Ecto neural progenitor cell (in vitro differentiated cells): ENCODE measurements at places on chromosomes 6 and 20.

GRCh38 chr20:5887386-5887785 lies 62.9 kb downstream of the TRMT6 start:
- no peak for DNase-seq

DNA sequence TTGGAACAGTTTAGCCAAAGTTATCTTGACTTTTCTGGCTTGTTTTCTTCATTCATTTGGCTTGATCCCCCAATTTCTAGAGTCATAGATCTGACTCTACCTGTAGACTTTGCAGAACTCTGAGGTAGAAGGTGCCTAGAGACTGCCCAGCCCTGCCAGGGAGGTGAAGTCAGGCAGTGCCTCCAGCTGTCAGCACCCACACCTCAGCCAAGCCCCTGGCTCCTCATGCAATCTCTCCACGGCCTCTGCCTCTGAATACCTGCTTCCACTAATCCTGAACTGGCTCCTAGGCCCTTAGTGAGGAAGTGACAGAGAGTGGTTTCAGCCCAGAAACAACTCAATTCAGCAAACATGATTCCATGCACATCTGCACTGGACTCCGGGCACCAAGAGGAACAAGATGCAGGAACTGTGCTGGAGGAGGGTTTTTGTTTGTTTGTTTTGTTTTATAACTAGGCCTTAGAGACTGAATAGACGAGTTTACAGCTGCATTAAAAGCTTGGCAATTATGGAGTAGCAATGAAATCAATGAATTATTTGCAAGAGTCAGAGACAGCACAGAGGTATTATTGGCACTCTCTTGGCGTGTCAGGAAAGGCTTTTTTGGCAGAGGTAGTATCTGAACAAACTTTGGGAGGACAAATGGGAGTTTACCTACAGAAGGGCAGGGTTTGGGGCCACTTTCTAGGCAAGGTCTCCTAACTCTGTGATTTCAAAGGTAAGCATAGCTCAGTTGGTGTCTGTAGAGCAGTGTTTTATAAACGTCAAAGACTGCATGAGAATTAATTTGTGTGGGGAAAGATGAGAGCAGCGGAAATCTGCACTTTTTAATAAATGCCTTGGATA lies 25.2 kb downstream of the TGM3 start:
- no peak for DNase-seq

DNA sequence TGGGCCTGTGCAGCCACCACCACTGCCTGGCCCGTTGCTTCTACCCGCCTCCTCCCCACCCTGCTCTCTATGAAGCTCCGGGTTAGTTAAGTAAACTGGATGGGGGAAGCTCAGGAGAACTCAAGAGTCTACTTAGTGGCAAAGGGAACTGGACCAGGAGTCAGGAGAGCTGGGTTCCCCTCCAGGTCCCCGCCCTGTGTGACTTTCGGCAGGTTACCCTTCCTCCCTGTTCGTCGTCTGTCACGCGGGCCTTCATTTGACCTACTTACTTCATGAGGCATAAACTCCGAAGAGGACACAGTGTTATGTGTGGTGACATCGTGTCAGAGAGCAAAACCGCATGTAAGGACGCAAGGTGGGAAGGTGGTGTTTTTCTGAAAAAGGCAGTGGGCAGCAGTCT lies 75.3 kb downstream of the TCP11 start:
- DNase-seq: no peak

DNA sequence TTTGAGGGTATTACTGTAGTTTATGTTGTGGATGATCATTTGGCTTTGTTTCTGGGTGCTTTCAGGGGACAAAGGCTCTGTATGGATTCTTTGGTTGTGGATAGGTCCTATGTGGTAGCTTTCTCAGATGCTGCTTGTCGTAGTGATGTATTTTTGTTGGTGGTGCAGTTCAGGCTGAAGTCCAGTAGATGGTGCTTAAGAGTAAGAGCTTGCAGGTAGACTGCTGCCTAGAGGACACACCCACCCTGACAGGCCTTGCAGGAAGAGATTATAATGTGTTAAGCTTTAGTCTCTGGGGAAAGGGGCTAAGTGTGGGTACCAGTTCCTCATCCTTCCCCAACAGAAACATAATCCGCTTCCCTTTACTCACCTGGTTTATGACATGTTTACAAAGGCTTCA lies 62.6 kb upstream of the ADGRB3 start:
- DNase-seq: no peak

GRCh38 chr6:52089758-52090348 lies 2.4 kb upstream of the PKHD1 start:
- no peak for DNase-seq

- DNase-seq: peak; percentile 55
These were observed 520 bp downstream of the KCNK17 start for GRCh38 chr6:39313526-39314272.

DNA sequence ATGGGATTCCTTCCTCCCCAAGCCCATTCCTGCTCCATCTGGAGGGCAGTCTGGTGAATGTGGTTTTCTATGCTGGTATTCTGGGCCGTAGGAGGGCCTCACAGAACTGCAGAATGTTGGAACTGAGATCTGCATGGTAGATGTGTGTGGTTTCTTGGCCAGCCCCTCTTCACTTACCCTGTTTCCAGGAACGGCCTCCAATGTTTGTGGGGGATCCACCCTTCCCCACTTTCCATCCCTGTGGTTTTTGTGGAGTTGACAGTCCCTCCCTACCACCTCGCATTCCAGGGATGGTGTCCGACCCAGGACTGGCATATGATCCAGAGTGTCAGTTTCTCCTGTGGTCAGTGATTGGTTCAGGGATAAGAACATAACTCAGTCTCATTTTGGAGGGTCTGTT lies 26.7 kb upstream of the TMEM14A start:
- DNase-seq: no peak

DNA sequence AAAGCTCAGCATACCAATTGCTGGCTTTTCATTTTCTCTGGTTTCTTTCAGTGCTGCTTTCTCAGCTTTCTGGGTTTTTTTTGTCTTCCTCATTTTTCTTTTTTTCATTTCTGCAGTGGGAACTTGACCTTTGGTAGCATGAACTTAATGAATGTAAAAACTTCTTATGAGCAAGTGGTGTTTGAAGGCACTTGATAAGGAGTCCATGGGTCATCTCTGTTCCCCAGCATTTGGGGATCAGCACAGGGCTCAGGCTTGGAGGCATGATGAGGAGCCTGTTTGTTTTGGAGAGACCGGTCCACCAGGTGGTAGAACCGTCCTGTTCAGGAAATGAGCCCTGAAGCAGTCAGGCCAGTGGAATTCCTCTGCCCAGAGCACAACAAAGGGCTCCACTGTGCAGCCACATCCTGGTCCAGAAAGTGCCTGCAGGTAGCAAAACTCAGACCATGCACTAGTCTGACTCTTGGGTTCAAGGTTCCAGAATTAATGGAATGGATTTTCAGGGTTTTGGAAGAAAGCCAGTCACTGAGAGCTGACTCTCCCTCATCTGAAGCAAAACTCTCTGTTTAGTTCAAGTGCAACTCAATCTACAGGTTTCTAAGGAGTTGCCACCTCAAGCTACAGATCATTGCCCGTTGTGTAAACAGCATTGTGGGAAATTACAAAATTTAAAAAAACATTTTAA lies 52.3 kb upstream of the ADGRF1 start:
- DNase-seq: no peak

DNA sequence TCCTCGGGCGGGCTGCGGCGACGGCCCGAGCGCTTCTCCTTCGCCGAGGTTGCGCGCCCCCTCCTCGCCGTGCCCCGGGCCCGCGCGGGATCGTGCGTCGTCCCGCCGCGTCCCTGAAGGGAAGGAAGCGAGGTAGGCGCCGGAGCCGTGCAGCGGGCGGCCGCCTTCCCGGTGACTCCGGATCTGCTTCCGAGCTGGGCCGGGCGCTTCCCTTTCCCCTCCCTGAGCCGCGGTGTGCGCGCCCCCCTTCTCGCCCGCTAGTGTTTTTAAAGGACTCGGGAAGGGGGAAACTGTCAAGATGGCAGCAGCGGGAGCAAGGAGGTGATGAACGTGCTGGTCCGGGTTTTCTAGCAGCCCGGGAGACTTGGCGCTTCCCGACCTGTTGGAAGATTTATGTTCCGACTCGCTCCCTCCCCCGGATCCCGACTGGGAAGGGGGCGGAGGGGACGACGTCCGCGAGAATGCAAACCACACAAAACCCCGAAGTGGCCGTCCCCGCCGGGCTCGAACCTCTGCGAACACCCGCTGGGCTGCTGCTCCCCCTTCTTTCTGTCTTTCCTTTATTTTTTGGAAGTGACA lies 744 bp upstream of the FOXO3 start:
- peak; percentile 78 for DNase-seq

GRCh38 chr6:151010071-151010470 lies 144.6 kb downstream of the MTHFD1L start:
- DNase-seq: no peak

GRCh38 chr20:54524849-54525248 lies 49.5 kb downstream of the DOK5 start:
- DNase-seq: no peak
